Large intestine (tissue), 12 donors: ENCODE measurements at places on chromosomes 5 and 9. TPM values are rescaled to one million over a fixed set of nuclear protein-coding genes. Genes with fewer than 3 reads are reported as not detected.

GRCh38 chr5:150672237-150672883 lies 11.3 kb downstream of the MYOZ3 start:
- peak; percentile 37 for DNase-seq

Gene SLC22A4
- 9.6 TPM for polyA plus RNA-seq

GRCh38 chr5:172424111-172424490 lies 30.2 kb downstream of the SH3PXD2B start:
- no peak for DNase-seq

Gene INPP5E
- polyA plus RNA-seq = 12.8 TPM

DNA sequence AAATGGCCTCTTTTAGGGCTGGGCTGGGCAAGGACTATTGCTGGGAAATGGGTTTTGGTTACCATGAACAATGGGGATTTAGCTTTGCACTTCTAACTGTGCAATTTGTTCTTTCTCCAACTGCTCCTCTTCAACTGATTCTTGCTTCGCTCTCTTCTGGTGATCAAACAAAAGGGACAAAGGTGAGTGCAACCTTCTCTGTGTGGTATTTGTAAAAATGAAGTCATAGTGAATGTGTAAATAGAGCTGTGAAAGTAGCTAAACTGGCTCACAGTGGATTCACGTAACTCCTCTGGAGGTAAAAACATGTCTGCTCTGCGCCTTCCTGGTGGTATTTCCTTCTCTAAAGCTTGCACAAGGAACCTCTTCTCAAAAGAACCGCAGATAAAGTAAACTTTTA lies 20.9 kb upstream of the SPINK14 start:
- DNase-seq = peak; percentile 69
